ENCODE measurements at places on chromosomes 12 and 14. TPM values are rescaled to one million over a fixed set of nuclear protein-coding genes. Genes with fewer than 3 reads are reported as not detected.
A peak's percentile ranks its signal among the peaks of the same experiment; 100 is the strongest.

DNA sequence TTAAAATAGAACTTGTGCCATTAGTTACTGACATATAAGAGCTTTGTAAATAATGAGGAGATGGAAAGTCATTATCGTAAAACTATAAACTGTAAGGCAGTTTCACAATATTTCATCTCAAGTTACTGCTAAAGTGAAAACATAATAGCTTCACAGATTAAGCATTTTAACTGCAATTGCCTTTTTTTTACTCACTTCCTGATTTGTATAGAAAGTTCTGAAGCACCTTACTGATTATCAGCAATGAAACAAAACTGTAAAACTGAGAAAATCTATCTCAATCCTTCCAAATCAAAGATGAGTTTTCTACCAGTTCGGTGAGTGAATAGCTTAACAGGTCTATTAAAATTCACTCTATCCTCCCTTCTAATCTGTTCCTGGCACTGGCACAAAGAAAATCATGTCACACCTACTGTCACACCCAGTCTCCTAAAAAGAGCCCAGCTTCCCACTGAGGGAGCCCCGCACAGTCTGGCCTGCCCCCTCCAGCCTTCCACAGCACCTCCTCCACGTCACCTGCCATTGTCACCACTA is 161.4 kb upstream of the ABCD2 start:
- DNase-seq = no peak

RNASE4 gene
- 20.0 TPM for total RNA-seq

DNA sequence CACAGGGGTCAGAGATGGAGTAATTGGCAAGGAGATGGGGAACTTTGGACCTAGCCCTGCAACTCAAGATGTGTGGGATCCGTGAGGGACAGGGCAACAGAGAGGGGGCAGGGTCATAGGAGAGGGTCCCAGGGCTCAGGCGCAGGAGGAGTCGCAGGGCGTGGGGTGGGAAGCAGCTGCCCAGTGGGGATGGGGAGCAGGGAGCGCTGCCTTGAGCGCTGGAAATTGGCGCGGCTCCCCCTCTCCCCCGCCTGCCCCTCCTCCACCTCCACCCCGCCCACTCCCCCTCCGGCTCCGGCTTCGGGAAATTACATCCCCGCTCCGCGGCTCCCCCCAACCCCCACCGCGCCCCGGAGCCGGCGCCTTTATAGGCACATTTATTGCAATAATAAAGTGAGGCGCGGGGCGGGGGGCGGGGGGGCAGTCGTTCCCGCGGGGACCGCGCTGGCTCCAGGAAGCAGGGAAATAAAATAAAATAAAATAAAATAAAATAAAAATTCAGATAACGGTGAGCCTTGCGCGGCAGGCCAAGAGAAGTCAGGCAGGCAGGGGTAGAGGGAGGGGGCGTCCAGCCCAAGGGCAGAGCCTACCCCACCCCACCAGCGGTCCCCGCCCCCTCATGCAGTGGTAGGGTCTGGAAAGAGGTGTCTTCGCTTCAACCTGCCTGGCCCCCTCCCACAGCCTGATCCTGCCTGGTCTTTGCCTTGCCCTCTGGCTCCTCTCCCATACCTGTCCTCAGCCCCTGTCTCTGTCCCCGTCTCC is 3.6 kb downstream of the NXPH4 start:
- DNase-seq = no peak

GRCh38 chr12:91778938-91779400 is 366.7 kb downstream of the BTG1 start:
- no peak for DNase-seq

DNA sequence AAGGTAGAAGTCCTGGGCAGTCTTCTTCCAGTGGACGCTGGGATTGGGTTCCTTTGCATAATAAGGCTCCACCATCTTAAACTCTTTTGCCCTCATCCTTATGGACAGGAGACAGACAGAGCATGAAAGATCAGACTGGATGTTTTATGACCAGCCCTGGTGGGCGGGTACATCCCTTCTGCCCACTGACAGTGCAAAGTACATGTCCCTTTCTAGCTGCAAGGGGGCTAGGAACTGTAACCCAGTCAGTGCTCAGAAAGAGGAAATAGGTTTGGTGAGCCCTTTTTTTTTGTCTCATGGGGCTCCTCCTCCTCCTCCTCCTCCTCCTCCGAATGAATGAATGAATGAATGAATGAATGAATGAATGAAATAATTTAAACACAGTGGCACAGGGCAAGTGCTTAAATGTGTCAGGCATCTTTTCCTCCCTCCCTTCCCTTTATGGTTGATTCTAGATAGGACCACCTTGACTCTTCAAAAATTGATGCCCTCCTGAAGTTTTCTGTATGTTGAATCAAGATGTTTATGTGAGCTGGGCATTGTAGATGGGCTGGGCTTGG is 36.4 kb upstream of the HNF1A start:
- DNase-seq = no peak

DNA sequence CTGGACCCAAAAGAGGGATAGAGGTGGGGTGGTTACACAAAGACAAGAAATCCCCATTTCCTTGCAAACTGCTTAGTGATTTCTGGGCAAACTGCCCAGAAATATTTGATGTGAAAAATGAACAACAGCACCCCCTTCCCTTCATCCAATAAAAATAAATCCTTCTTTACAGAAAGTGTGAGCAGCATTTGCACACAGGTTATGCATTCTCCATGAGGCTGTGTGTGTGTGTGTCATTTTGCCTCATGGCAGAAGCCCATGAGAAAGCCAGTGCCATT is 17.2 kb upstream of the NRXN3 start:
- DNase-seq = no peak

DNA sequence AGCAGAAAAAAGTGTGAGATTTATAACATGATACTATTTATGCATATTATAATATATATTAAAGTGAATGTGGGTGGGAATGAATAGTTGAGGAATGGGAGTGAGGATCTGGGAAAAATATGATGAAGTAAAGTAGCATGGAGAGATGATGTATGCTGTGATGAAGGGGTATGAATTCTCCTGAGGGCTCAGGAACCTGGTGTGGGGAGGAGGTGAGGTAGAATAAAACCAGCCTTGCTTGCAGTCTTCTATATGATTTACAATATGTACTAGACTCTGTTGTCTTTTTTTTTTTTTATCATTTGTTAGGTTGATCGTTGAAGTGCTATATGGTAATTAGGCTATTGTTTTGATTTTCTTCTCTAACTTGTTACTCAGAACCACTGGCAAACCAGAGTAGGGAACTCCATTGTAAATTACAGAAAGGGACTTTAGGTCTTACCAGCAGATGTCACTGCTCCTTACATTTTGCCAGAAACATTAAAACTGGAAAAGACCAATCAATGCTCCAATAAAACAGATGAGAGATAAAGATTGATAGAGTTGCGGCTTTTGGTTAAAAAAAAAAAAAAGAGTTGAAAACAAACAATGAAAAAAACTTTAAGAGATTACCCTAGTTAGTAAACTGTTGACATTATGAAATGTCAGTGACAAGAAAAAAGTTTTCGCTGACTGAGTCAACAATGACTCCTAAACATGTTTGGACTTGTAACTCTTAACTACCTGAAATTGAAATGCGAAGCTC is 39.9 kb downstream of the ATL1 start:
- no peak for DNase-seq

DGLUCY gene
- 208 TPM for total RNA-seq

RIN3 gene
- 14.2 TPM for total RNA-seq

CCDC175 gene
- not detected for total RNA-seq

GRCh38 chr12:65171073-65171472 is 1.7 kb downstream of the LEMD3 start:
- no peak for DNase-seq

- DNase-seq = peak; percentile 19
These were observed 32.6 kb upstream of the PNMA1 start for GRCh38 chr14:73746520-73747378.

- DNase-seq = no peak
These were observed 167.0 kb upstream of the PLXNC1 start for GRCh38 chr12:93981411-93981810.

DNA sequence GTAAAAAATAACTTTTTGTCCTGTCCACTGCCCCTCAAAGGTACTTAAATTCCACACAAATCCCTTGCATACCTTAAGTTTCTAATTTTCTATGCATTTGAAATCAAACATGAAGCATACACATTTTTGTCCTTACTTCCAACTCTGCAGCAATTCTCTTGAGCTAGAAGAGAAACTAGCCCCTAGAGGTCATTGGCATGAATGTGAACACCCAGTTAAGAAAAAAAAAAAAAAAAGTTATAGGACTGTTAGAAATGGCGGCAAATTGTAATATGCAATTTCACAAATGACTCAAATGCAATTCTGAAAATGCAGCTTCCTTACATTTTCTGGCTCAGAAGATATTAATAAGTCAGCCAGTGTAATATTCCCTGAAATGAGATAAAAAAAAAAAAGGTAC is 4.6 kb upstream of the ESR2 start:
- DNase-seq = no peak

DNA sequence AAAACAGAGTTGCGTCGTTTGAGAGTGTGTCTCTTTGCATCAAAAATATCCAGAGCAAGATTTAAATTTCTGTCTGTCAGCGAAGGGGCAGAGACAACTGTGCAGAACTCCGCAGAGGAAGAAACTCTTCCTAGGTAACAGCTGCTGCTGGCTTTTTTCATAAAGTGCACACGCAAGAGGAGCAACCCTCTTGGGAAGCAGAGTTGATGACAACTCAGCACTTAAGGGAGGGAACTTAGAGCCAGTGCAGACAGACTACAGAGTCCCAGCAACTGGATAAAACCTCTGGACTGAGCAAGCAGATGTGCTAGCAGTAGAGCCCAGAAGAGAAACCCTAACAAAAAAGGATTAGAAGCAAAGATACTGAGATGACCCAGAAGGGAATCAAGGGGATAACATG is 337.1 kb downstream of the PCNX1 start:
- no peak for DNase-seq

GRCh38 chr14:58747181-58747580 is 109.4 kb downstream of the DACT1 start:
- peak; percentile 69 for DNase-seq

GRCh38 chr12:6095269-6095668 is 29.2 kb downstream of the VWF start:
- DNase-seq = no peak

- no peak for DNase-seq
These were observed 20.6 kb upstream of the MYL2 start for GRCh38 chr12:110940933-110941332.

DNA sequence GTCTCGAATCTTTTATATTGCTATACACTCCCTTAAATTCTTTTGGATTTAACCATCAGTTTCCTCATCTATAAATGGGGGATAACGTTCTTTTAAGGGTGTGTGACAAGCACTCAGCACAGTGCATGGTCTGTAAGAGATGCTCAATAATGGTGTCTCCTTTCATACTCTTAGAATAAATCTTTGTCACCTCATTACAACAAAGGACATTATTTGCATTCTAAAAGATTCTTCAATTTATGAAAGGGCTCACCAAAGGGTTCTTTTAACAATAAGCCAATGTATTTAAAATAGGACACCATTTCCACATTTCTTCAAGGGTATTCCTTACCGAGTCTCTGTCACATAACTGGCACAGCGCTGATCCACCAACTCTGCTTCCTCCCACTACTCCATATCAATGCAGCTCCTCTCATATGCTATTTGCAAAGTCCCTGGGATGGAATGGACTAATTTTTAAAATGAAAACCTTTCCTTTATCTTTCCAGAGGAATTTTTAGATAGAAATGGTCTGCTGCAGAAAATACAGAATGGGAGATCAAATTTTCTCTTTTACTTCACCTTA is 29.2 kb upstream of the RIC8B start:
- no peak for DNase-seq

DNA sequence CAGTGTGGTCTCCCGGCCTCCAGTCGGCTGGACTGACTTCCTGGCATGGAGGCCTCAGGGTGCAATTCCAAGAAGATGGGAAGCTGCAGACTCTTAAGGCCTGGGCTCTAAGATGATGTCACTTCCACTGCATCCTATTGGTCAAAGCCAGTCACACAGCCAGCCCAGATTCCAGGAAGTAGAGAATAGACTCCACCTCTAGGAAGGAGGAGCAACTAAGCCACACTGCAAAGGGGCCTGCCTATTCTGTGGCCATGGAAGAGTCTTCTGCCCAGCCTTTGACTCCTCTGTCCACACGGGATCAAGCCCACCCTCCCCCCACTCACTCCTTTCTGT is 103.9 kb upstream of the RFLNA start:
- DNase-seq = no peak

DNA sequence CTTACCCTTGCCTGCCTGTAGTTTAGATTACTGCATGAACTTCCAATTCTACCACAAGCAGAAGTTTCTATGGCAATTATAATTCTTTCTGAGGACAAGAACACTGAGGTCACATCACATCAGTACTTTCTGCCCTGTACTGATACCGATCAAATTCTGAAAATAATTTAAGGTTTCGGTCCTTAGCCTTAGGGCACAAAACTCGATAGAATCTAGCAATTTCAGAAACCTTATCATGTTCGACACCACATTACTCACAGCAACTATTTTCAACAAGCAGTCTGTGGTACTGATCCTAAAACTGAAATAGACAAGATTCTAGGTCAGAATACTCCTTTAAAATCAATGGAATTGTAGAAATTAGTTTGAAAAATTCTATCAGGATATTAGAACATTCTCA is 187.0 kb upstream of the LRFN5 start:
- DNase-seq = no peak

- peak; percentile 88 for DNase-seq
These were observed at the start of the genes AREL1 and FCF1 for GRCh38 chr14:74712499-74713394. AREL1 (minus strand) TSS chr14:74713080; CDS start chr14:74685615, 27,465 bp downstream. FCF1 (plus strand) TSS chr14:74713144; CDS start chr14:74713198, 54 bp downstream.

GRCh38 chr14:79544698-79545070 is 666.6 kb downstream of the DIO2 start:
- DNase-seq = no peak

- no peak for DNase-seq
These were observed 67.0 kb downstream of the SYT1 start for GRCh38 chr12:78931466-78931990.

ACADS gene
- 38.0 TPM for total RNA-seq

HOXC9 gene
- total RNA-seq = not detected

KRT73 gene
- not detected for total RNA-seq

DNA sequence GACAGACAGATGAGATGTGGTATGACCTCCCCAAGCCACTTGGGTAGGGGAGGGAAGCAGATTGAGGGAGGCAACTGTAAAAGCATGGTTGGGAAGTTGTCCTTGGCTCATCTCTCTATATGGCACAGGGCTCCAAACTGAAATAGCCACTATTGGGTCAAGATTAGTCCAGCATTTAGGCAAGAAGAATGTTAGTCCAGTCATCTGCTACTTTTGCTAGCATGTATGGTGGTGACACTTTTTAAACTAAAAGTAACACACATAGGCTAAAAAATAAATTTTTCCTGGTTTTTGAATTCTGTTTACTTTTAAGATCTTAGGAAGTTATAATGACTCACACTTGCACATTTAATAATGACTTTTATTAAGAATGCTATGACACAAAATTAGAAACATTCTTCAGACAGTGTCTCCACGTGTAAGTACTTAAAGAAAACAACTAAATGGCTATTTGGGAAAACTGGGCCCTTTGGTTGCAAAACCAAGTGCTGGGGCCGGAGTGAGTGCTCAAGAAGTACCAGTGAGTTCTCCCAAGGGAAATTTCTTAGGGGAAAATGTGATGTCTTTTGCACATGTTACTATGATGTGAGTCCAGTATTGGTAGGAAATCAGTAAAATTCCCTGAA is 179.1 kb upstream of the HIF1A start:
- no peak for DNase-seq

FOXG1 gene
- not detected for total RNA-seq

GRCh38 chr12:62834971-62835547 is 99.9 kb downstream of the PPM1H start:
- no peak for DNase-seq

PRKAG1 gene
- 65.7 TPM for total RNA-seq
